ENCODE measurements at places on chromosomes 13 and 19. TPM values are rescaled to one million over a fixed set of nuclear protein-coding genes. Genes with fewer than 3 reads are reported as not detected.

Gene FFAR1
- total RNA-seq, result not detected

- DNase-seq, result no peak
Observed at GRCh38 chr19:18421371-18421959, 2.3 kb downstream of the SSBP4 start.

- no peak for DNase-seq
Observed at GRCh38 chr13:47628666-47629065, 372.4 kb downstream of the SUCLA2 start.

- no peak for DNase-seq
Observed at GRCh38 chr19:10611907-10612306, 13.4 kb upstream of the SLC44A2 start.

- peak; percentile 25 for DNase-seq
Observed at GRCh38 chr19:55216461-55217198, 7.3 kb upstream of the PTPRH start.

- no peak for DNase-seq
Observed at GRCh38 chr13:75263741-75264407, 218.1 kb downstream of the TBC1D4 start.

DNA sequence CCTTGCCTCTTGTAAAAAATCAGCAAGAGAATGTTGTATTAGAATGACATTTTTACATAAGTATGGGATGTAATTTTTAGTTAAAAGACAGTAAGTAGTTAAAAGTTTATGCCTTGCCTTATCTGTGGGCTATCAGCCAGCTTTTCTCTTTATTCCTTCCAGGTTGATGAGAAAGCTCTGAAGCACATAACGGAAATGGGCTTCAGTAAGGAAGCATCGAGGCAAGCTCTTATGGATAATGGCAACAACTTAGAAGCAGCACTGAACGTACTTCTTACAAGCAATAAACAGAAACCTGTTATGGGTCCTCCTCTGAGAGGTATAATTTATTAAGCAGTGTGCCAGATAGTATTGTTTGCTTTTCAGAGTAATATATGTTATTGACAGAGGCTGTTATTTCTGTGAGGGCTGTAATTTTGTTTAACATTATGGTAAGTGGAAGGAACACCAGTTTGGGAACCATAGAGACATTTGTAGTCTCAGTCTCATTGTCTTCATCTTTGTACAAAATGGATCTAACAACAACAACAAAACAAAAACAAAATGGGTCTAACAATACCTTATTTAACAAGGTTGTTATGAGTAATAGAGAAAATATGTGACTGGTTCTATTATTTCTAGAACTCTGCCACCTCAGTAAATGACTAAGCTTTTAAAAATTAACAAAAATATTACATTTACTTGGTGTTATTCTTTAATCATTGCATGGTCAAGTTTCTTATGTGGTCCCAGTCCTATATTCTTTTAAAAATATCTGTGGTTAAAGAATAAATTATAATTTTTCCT, 112.8 kb downstream of the TDRD3 start:
- no peak for DNase-seq

DNA sequence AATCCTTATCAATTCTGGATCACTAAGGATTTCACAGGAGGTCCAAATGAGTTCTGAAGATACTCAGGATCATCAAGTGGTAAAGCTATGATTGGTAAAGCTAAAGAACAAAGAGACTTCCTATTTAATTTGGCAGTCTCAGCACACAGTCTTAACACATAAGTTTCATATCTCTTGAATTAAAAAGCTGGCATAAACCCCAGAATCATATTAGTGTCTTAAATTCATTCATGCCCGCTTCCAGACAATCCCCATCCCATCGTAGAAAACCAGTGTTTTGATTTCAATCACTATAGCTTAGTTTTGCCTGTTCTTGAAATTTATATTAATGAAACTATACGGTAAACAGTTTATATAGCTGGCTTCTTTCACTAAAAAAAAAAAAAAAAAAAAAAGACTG, 278.7 kb downstream of the DIAPH3 start:
- DNase-seq, result no peak

GRCh38 chr13:95896301-95896700, 156.9 kb downstream of the UGGT2 start:
- DNase-seq, result no peak

DNA sequence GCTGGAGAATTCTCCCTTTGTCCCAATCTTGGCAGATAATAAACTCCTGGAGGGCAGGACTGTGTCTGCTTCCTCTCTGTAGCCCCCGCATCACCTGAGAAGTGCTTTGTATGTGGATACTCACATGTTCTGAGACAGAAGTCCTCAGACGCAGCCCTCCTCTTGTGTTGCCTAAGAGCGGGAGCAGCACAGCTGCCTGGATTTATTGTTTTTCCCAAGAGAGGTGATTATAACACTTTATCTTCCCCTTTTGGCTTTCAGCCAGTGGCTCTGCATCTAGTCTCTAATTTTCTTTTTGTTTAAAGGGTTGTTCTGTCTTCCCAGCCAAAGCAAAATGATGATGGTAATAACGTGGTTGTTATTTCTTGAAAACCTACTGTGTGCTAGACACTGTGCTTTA, 36.1 kb downstream of the OLFM4 start:
- no peak for DNase-seq

Measured in gastrocnemius medialis (tissue), 4 donors.